ENCODE measurements at places on chromosomes 13 and 19.
A peak's percentile ranks its signal among the peaks of the same experiment; 100 is the strongest.

- DNase-seq: peak; percentile 36
These were observed 2.7 kb downstream of the UHRF1 start for GRCh38 chr19:4911786-4912672.

- DNase-seq: no peak
These were observed 127.3 kb downstream of the STARD13 start for GRCh38 chr13:33158271-33158670.

GRCh38 chr13:32284927-32285632 lies 30.1 kb downstream of the ZAR1L start:
- DNase-seq: no peak

DNA sequence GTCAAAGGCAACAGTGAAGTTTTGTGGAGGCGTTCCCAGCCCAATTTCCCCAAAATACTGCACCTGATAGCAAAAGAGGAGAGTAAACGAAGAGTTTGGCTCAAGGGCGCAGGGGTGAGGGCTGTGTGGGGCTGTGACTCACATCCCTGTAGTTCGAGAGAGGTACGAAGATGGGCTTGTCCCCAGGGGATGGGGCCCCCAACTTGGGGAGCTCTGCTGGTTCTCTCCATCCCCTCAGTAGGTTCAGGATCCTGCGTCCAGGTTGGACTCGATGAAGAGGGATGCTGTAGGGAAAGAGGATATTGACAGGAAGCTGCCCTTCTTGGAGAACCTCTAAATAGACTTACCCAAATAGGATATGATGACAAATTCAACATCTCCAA lies 3.4 kb downstream of the NAPSA start:
- no peak for DNase-seq
